ENCODE measurements at places on chromosomes 16 and 17.

- no peak for DNase-seq
Observed at GRCh38 chr17:44356241-44356640, 7.4 kb downstream of the FAM171A2 start.

GRCh38 chr17:11097121-11097520, 143.9 kb upstream of the SHISA6 start:
- no peak for DNase-seq

- no peak for DNase-seq
Observed at GRCh38 chr17:64255764-64256163, 7.3 kb downstream of the TEX2 start.

GRCh38 chr16:29893553-29893952, 5.8 kb downstream of the SEZ6L2 start:
- no peak for DNase-seq

- DNase-seq = no peak
Observed at GRCh38 chr16:6281274-6281673, 1051.4 kb upstream of the RBFOX1 start.

GRCh38 chr16:69003500-69003899, 102.0 kb upstream of the HAS3 start:
- no peak for DNase-seq

DNA sequence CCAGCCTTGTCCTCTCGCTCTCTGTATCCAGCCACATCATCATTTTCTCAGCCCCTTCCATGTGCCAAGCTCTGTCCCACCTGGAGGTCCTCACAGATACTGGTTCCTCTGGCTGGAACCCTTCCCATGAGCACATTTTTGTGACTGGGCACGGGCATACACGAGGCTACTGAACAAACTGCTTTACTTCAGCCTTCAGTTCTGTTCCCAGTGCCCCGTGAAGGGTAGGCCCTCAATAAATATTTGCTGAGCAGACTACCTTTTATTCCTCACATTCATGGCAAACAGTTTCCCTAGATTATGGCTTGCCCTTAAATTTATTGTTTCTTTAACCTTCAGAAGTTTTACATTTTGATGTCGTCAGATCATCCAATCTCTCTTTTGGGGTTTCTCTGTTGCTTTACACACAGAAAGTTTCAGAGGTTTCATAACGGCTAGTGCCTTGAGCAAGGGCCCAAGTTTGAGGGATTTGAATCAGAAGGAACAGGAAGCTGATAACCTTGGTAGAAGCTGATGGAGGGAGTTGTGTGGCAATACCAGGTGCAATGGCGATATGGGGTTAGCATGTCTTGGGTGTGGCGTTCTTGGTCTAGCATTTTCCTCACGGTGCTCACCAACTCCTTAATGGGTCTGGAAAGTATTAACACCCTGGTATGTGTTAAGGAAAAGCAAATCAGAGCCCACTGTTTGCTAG, 27.8 kb downstream of the TMEM92 start:
- no peak for DNase-seq

DNA sequence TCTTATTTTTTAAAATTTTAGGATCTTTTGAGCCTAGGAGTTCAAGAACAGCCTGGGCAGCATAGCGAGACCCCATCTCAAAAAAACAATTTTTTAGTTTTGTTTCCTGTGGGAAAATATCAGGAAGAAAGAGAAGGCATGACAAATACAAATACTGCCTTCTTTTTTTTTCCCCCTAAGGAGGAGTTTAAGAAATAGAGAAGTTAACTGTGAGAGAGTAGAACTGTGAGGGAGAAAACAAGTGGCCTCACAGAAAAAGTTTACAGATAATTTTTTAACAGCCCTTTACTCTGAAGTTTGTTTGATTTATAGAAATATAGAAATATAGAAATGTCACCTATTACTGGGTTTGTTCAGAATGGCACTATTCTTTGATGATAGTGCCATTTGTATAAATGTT, 21.1 kb downstream of the TTYH2 start:
- DNase-seq = no peak

- no peak for DNase-seq
Observed at GRCh38 chr17:44187131-44187899, 543 bp downstream of the TMUB2 start.

- DNase-seq = no peak
Observed at GRCh38 chr17:58091024-58091567, 7.9 kb downstream of the DYNLL2 start.

GRCh38 chr16:30602616-30603277, 7.4 kb downstream of the ZNF689 start:
- no peak for DNase-seq

DNA sequence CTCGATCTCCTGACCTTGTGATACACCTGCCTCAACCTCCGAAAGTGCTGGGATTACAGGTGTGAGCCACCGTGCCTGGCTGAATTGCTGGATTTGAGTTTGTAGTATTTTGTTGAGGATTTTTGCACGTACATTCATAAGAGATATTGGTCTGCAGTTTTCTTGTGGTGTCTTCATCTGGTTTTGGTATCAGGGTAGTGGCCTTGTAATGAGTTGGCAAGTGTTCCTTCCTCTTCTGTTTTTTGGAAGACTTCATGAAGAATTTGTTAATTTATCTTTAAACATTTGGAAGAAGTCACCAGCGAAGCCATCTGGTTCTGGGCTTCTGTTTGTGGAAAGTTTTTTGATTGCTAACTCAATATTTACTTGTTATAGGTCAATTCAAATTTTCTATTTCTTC, 26.9 kb downstream of the SPNS3 start:
- no peak for DNase-seq

DNA sequence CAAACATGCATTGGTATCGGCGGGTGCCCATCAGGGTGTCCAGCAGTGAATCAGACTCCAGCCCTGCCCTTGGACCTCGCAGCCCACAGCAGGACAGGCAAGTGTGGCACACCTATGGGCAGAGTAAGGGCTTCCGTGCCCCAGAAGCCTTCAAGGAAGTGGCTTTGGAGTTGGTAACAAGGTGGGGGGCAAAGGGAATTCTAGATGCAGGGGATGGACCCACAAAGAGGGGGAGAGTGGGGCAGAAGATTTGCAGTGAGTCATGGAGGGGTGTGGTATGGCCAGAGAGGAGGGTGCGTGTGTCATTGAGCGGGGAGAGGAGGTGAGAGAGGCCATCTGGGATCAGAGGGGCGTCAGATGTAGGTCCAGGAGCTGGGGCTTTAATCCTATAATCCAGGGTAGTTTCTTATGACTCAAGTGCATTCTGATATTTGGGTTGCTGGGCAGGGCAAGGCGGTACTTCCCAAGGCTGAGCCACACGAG, 8.5 kb upstream of the SPNS2 start:
- no peak for DNase-seq

DNA sequence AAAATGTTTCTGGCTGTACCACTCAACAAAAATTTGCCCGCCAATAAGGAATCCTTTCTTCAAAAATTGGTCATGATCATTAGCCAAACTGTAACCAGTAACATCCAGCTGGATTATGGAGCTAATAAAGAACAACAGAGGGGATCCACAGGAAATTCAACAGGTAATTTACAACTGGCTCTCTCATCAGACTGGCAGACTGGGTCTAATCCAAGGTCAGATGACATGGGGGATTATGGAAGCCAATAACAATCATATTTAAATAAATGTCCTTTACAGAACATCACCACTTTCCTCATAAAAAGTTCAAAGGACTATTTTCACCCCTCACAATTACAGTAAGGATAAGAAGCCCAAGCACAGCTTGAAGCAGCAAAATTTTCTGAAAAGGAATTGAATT, 66.4 kb downstream of the KANSL1 start:
- no peak for DNase-seq

GRCh38 chr16:79381603-79382042, 218.9 kb downstream of the MAF start:
- DNase-seq = no peak

DNA sequence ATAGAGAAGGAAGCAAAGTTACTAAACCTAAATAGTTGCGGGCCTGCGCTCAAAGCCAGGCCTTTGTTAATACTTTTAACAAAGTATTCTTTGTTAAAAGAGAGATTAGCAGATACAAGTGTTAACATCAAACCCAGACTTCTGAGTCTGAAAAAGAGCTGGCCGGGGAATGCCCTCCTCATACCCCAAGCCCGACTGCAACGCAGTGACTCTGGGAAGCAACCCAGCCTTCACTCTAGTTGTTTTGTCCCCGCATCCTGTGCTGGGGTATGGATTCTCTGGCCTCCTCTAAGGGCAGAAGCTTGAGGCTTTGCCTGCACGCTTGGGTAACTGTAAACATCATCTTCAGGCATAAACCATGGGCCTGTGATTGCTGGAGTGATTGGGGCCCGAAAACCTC, 48.3 kb downstream of the ADCY7 start:
- no peak for DNase-seq

DNA sequence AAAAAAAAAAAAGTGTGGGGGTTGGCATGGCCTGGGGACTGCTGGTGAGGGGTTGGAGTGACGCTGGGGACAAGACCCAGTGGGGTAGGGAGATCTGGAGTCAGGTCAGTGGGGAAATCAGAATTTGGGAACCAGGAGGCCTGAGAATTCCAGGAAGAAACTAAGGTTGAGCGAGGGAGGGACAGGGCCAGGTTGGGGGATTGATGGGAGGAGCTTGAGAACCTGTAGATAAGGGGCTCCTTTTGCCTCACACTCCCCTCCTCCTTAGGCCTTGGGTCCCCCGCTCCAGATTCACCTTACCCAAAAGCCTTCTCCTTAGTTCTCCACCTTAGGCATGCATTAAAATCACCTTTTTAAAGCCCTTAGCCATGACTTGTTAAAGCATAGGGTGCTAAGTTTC, 8.3 kb upstream of the PYDC1 start:
- no peak for DNase-seq

GRCh38 chr17:82756166-82756565, 4.3 kb downstream of the TBCD start:
- no peak for DNase-seq

DNA sequence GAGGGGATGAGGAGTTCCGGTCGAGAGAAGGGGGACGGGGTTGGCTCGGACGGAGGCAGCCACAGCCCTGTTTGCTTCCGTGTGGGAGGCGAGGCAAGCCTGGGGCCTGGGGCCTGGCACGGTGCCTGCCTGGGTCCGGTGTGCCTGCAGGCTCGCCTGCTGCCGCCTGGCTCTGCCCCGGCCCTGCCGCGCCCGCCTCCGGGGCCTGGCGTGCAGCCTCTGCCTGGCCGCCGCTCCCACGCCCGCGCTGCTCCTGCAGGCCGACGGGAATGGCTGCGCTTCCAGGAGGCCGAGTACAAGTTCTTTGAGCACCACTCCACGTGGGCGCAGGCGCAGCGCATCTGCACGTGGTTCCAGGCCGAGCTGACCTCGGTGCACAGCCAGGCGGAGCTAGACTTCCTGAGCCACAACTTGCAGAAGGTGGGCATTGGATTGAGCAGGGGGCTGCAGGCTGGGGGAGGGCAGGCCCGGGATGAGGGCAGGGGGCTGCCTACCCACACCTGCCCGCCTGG, 53.1 kb downstream of the MRC2 start:
- DNase-seq = no peak

- no peak for DNase-seq
Observed at GRCh38 chr17:81961087-81961511, at the start of gene NOTUM. NOTUM (minus strand) TSS chr17:81961187; CDS start chr17:81960909, 278 bp downstream.

DNA sequence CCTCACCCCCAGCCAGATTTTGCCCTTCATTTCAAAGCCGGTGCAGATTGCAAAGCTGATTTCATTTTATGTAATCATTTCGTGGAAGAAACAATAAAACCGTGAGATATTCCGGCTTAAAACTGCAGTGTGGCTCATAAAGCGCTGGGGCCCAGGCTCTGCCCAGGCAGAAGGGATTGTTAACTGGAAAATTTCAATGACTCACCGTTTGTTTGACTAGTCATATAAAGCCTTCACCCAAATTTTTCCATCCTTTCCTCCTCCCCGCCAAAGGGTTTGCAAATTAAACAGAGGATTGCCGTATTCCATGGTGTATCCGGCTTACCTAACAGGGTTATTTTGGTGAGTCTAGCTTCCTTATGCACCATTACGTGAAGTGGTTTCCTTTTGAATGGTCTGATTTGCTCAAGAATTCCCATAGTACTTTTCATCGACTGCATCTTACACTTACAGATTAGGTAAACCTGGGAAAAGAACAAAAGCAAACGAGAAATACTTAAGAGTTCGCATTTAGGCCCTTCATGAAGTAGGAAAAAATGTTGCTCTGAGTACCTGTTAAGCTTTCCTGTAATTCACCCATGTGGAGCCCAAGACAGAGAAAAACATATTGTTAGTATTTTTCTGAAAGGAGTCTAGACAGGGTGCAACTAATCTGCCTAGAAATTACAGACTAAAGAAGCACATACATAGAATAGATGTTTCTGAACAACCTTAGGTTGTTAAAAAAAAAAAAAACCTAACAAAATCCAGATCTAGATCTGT, 949 bp upstream of the GSPT1 start:
- DNase-seq = no peak

- no peak for DNase-seq
Observed at GRCh38 chr16:85991856-85992255, 92.9 kb downstream of the IRF8 start.

GRCh38 chr16:872436-873242, 72.1 kb upstream of the GNG13 start:
- no peak for DNase-seq

DNA sequence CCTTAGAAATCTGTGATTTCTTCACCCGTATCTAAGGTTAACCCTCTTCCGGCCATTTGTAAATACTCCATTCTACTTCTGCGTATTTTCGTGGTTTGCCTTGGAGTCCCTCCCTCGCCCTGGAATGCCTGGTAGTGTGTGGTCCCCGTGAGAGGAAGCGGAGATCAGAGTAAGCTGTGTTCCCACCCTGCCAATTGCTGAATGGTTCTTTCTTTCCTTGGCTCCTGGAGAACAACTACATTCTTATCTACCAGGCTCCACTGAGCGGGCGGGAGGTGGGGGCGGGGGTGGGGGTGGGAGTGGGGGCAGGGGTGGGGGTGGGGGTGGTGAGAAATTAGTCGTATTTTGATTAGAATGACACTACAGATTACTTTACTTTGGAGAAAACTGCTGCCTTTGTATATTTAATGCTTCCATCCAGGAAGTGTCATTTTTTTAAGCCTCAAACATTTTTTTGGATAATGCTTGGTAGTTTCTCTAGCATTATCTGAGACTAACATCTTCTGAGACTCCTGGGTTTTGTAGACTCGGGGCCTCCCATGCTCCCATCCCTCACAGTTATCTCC, 20.9 kb upstream of the FASN start:
- DNase-seq = no peak

GRCh38 chr17:51258756-51259563, 889 bp downstream of the MBTD1 start:
- DNase-seq = peak; percentile 2

DNA sequence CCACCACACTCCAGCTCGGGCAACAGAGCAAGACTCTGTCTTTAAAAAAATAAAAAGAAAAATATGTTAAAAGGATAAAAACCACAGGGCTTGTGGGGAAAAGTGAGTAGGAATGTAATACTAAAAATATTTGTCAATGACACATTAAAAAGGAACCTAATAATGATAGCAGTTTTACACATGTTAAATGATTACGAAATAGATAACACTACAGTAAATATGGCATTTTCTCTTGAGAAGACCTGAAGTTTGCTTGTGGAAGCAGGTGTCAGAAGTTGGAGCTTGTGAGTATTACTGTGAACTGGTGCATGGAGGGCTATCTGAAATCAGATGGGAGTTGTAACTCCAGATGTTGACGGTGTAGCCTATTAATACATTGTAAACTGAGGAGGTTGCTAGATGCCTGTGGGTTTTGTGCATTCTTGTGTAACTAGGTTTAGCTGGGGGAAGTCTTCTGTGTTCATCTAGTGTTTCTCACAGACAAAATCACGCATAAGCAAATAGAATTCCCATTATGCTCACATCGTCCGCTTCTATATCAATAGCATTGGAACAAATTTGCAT, 44.2 kb upstream of the CLEC18A start:
- DNase-seq = no peak

- DNase-seq = no peak
Observed at GRCh38 chr17:79864617-79865250, 25.5 kb upstream of the CBX4 start.

- no peak for DNase-seq
Observed at GRCh38 chr16:78389009-78389498, 289.6 kb downstream of the WWOX start.

All from stimulated activated CD8-positive, alpha-beta memory T cell treated with anti-CD3 and anti-CD28 coated beads, Interleukin-4, amount 100 ng/mL, for 4 hours (primary cell).